ENCODE measurements at places on chromosomes 16 and 17. TPM values are rescaled to one million over a fixed set of nuclear protein-coding genes. Genes with fewer than 3 reads are reported as not detected.

DNA sequence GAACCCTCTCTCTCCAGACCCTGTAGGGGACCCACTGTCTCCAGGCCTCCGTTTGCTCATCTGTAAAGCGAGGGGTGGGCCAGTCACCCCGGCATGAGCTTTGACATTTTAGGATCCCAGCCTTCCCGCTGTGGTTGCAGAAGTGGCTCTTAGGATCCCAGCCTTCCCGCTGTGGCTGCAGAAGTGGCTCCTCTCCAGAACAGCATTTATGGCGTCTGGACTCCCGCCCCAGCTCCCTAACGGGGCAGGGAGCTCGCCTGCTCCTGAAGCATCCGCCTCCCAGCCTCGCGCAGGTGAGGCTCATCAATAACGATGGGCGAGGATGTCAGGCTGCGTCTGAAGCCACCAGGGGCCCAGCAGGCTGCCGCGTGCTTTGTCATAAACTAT is 222.3 kb upstream of the TNRC6C start:
- no peaks in the 10 kb centered on the region for H3K27me3 ChIP-seq
- H3K4me3 ChIP-seq = no peak overlapping the region
- no peak for DNase-seq
- no peak overlapping the region for H3K27ac ChIP-seq
- no peaks in the 10 kb centered on the region for H3K36me3 ChIP-seq
- no peaks in the 10 kb centered on the region for H3K4me1 ChIP-seq

- no peaks in the 10 kb centered on the region for H3K27me3 ChIP-seq
- no peak for DNase-seq
- no peak overlapping the region for H3K4me3 ChIP-seq
- no peaks in the 10 kb centered on the region for H3K36me3 ChIP-seq
These were observed 84.4 kb downstream of the DNAH9 start for GRCh38 chr17:11682646-11683045.

GRCh38 chr17:79255926-79256585 is 181.4 kb downstream of the ENGASE start:
- no peak overlapping the region for H3K27ac ChIP-seq
- H3K27me3 ChIP-seq = no peaks in the 10 kb centered on the region
- no peak for DNase-seq
- no peaks in the 10 kb centered on the region for H3K36me3 ChIP-seq

DNA sequence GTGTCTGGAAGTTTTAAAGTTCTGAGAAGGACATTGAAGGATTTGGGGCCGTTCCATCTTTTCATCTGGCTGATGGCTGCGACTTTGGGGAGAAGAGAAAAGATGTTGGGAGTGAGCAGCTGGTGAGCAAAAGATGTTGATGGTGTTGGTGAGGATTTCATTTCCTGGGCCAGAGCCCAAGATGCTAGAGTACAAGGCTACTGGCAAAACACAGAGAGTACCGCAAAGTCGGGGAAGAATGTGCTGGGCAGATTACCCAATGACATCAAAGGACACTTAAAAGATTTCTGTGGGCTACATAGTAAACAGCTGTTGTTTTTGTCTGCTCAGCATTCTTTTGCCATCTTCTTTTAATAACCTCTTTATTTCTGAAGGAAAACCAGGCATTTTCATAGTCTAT is 49.4 kb upstream of the GAS7 start:
- no peaks in the 10 kb centered on the region for H3K27me3 ChIP-seq
- no peak for DNase-seq
- H3K36me3 ChIP-seq = no peaks in the 10 kb centered on the region
- H3K27ac ChIP-seq = no peak overlapping the region
- H3K4me1 ChIP-seq = no peaks in the 10 kb centered on the region
- H3K4me3 ChIP-seq = no peak overlapping the region

Gene EFCAB5
- total RNA-seq = 0.47 TPM

Gene KRT27
- not detected for total RNA-seq

Gene EFCAB13
- total RNA-seq = 1.6 TPM
